Pancreas (tissue), 10 donors: ENCODE measurements at places on chromosomes 4 and X. TPM values are rescaled to one million over a fixed set of nuclear protein-coding genes. Genes with fewer than 3 reads are reported as not detected.

GRCh38 chrX:24314019-24314635 is at the start of gene SUPT20HL2:
TSS of gene SUPT20HL2 (minus strand) at chrX:24314069. CDS start at chrX:24313315, 754 bp downstream.
- no peaks in the 10 kb centered on the region for H3K4me1 ChIP-seq
- no peak for DNase-seq
- H3K27ac ChIP-seq = no peak within 1 kb of the TSS
- no peaks in the 10 kb centered on the region for H3K36me3 ChIP-seq
- no peaks in the 10 kb centered on the region for H3K27me3 ChIP-seq

DNA sequence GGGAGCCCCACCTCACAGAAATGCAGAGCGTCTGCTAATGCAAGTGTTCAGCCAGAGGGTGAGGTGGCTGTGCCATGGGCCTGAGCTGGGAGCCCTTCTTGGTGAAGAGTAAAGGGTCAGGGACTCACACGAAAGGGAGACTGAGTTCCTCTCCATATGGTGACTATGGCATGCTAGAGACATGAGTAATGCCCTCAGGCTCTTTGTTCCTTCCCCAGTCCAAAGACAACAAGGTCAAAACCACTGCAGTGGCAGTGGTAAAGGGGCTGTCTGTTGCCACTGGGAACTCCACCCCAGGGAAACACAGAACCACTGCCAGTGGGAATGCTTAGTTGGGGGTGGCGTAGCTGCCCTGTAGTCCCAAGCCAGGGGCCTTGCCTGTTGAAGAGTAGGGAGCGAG is 22.4 kb downstream of the RAB40AL start:
- H3K36me3 ChIP-seq = no peaks in the 10 kb centered on the region
- H3K27ac ChIP-seq = peak overlapping the region; percentile 33
- DNase-seq = no peak
- H3K27me3 ChIP-seq = no peaks in the 10 kb centered on the region
- no peak overlapping the region for H3K4me3 ChIP-seq

Gene POLN
- 1.9 TPM for total RNA-seq

Gene DOK7
- 2.8 TPM for total RNA-seq

Gene MAGEA9B
- not detected for total RNA-seq

Gene RIPPLY1
- total RNA-seq = not detected
